ENCODE measurements at places on chromosomes 5 and 9.

DNA sequence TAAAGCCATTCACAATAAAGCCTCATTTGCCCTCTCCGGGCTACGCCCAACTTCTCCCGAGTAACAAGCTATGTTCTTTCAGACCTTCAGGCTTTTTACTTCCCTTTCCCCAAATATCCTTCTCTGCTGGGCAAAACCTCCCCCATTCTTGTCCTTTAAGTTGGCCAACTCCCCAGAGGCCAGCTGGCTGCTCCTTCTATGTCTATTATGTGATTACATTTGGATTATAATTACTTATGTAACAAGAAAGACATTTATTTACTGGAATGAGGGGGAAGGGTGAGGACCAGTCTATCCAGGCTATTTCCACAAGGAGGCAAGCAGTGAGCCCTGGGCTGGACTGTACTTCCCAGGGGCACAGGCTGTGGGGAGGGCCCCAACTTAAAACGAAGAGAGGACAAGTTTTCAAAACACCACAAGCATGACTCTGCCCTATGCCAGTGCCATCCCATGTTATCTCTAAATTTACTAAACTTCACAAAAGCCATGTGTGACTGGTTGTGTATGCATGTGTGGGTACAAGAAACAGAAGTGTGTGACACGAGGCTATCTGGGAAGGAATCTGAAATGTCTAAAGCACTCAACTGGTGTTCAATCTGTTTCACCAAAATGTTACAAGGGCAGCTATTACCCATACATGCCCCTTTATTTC is 84.5 kb downstream of the GNAQ start:
- H3K27me3 ChIP-seq, result no peaks in the 10 kb centered on the region
- no peaks in the 10 kb centered on the region for H3K36me3 ChIP-seq
- H3K4me1 ChIP-seq, result peaks cover 57% of the 10 kb centered on the region
- peak overlapping the region; percentile 75 for H3K27ac ChIP-seq

- H3K4me1 ChIP-seq, result no peaks in the 10 kb centered on the region
- no peak overlapping the region for H3K27ac ChIP-seq
- DNase-seq, result no peak
- H3K27me3 ChIP-seq, result no peaks in the 10 kb centered on the region
- H3K36me3 ChIP-seq, result no peaks in the 10 kb centered on the region
Observed at GRCh38 chr9:16543686-16544085, 326.8 kb downstream of the BNC2 start.

GRCh38 chr9:38185647-38186403 is 116.8 kb upstream of the SHB start:
- no peak overlapping the region for H3K4me3 ChIP-seq
- no peak overlapping the region for H3K27ac ChIP-seq
- H3K4me1 ChIP-seq, result no peaks in the 10 kb centered on the region
- DNase-seq, result no peak
- no peaks in the 10 kb centered on the region for H3K27me3 ChIP-seq

- DNase-seq, result no peak
- no peaks in the 10 kb centered on the region for H3K27me3 ChIP-seq
- no peak overlapping the region for H3K27ac ChIP-seq
- no peak overlapping the region for H3K4me3 ChIP-seq
Observed at GRCh38 chr9:117916291-117916690, 212.1 kb downstream of the TLR4 start.

DNA sequence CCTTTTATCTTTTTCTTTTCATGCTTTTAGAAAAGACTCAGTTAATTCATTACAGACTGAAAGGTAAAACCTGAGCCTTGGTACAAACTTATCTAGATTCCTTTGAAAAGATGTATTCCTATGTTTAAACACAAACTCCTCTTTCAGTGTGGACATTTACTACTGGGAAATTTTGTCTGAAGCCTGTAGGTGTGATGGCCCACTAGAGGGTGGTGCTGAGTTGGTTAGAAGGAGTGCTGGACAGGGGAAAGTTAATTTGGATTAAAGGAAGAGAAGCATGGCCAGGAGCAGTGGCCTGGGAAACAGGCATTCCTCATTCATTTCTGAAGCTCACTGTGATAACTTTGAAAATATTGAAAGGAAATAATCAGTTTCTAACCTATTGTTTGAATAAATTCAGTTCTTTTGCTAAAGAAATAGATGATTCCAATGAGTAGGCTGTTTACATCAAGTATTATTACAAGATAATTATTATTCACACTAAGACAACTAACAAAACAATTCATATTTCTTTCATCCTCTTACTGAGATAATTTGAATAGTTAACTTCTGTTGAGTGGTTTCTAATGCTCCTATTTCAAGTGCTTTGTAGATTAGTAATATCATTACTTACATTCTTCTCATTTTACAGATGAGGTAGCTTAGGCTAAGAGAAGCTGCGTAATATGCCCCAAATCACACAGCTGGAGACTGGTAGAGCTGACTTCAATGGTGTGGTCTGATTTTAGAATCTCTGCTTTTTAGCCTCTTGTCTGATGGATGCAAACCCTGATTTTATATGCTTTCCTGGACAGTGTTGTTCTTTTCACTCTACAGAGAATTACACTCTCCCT is 150.9 kb downstream of the ADGRV1 start:
- no peak overlapping the region for H3K4me3 ChIP-seq
- H3K27me3 ChIP-seq, result no peaks in the 10 kb centered on the region
- no peaks in the 10 kb centered on the region for H3K36me3 ChIP-seq
- DNase-seq, result no peak

GRCh38 chr5:154249826-154250225 is 59.3 kb downstream of the GALNT10 start:
- H3K27ac ChIP-seq, result no peak overlapping the region
- no peaks in the 10 kb centered on the region for H3K27me3 ChIP-seq
- peaks cover 7% of the 10 kb centered on the region for H3K4me1 ChIP-seq
- no peak overlapping the region for H3K4me3 ChIP-seq
- no peaks in the 10 kb centered on the region for H3K36me3 ChIP-seq

GRCh38 chr9:76581731-76582130 is 122.7 kb downstream of the GCNT1 start:
- H3K4me1 ChIP-seq, result no peaks in the 10 kb centered on the region
- H3K4me3 ChIP-seq, result no peak overlapping the region
- H3K27me3 ChIP-seq, result no peaks in the 10 kb centered on the region

DNA sequence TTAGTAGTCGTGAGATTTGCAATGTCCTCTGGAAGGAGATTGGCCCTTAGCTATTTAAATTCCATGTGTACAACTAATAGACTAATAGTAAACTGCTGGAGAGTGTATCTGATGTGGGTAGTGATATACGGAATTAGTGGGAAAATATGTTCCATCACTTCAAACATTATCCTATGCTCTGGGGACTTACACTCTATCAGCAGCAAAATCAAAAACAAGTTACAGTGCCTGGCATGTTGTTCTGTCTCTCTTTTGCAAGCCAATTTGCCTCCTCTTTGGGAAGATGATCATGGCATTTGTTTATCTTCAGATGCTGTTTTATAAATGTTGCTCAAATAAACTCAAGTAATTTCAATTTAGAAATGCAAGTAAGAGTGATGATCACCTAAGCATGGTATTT is 311.9 kb upstream of the ACO1 start:
- no peak overlapping the region for H3K27ac ChIP-seq
- DNase-seq, result no peak
- no peaks in the 10 kb centered on the region for H3K27me3 ChIP-seq
- no peak overlapping the region for H3K4me3 ChIP-seq
- no peaks in the 10 kb centered on the region for H3K36me3 ChIP-seq

DNA sequence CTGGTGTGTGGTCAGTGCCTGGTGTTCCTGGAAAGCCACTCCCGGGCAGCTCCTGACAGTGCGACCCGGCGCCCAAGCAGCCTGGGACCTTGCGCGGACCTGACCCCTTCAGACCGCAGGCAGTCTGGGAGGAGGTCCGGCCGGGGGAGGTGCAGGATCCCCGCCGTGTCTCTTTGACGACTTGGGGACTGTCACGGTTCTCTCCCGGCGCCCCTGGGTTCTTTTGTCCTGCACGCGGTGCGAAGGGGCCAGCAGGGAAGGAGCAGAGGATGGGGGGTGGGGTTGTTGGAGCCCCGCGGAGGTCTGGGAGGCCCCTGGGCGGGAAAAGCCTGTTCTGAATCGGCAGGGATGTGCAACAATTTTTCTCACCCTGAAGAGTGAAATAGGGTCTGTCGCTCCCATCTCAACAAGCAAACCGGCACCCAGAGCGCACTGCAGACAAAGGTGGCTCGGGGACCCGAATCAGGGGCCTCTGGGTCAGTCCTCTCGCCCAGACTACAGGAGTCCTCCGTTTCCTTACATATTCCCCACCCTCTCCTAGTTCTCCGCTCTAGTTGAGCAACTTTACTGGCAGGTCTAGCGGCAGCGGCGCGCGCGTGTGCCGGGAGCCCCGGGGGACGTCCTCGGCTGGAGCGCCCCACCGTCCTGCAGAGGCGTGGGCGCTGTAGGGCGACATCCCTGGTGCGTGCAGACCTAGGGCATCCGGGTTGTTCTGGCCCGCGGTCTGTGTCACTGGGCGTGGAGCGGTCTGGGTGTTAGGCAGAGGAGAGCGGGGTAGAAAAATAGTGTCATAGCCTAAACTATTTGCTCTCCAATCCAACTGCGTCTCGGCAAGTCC is 1.2 kb downstream of the VCAN start:
- H3K36me3 ChIP-seq, result no peaks in the 10 kb centered on the region
- H3K27ac ChIP-seq, result peak overlapping the region; percentile 29
- H3K4me1 ChIP-seq, result peaks cover 20% of the 10 kb centered on the region
- H3K4me3 ChIP-seq, result peak overlapping the region; percentile 69
- no peak for DNase-seq

DNA sequence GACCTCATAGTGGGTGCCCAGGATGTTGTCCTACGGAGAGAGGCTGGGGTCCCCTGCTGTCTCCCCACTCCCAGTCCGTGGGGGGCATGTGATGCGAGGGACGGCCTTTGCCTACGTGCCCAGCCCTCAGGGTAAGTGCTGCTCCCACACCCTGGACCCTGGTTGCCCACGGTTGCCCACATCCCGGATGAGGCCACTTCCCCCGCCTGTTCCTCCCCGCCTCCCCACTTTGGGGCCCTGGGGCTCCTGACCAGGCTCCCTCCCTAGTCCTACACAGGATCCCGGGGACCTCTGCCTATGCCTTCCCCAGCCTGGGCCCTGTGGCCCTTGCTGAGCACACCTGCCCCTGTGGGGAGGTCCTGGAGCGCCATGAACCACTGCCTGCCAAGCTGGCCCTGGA is 1.5 kb downstream of the SLC34A1 start:
- H3K27ac ChIP-seq, result no peak overlapping the region
- H3K4me3 ChIP-seq, result no peak overlapping the region
- DNase-seq, result no peak
- H3K36me3 ChIP-seq, result no peaks in the 10 kb centered on the region
- H3K4me1 ChIP-seq, result peaks cover 28% of the 10 kb centered on the region

GRCh38 chr5:138536665-138537315 is 6.2 kb downstream of the ETF1 start:
- H3K4me1 ChIP-seq, result peaks cover 30% of the 10 kb centered on the region
- DNase-seq, result no peak
- H3K4me3 ChIP-seq, result no peak overlapping the region
- no peaks in the 10 kb centered on the region for H3K27me3 ChIP-seq

DNA sequence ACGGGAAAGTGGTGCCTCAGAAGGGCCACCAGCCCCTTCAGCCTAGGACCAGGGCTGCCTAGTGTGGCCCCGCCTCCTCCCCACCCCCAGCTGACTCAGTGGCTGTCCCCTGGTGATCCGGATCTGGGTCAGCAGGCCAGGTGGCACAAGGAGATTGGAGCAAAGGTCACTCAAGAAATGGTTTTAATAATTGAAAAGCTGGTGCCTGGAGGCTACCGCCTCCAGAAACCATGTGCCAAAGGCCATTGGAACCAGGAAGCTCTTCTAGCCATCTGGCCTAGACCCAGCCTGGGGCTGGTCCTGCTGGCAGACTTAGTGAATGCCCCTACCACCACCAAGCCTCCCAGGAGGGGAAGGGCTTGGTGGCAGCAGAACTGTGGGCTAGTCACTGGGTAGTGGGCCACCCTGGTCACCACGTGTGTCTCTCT is 1.5 kb downstream of the ST6GALNAC4 start:
- H3K36me3 ChIP-seq, result peaks cover 7% of the 10 kb centered on the region
- H3K27me3 ChIP-seq, result no peaks in the 10 kb centered on the region
- peak overlapping the region; percentile 87 for H3K27ac ChIP-seq

DNA sequence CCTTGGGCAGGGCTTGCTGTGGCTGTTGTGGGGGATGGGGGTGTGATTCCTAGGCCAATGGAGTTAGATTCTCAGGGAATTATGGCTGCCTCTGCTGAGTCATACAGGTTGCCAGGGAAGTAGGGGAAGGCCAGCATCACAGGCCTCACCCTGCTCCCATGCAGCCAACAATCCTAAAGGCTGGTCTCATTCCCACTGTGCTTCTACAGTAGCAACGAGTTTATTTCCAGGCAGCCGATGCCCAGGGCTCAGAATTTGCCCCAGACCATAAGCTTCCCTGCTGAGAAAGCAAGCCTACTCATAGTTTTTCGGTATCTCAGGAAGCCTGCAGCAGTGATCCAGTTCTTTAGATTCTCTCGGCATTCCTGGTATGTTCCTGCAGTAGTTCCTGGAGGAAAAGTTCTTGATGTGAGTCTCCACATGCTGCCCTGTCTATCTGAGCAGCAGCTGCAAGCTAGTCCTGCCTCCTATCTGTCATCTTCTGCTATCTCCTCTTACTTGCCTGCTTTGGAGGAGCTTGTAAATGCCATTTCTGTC is 59.3 kb upstream of the SELENOP start:
- H3K27me3 ChIP-seq, result no peaks in the 10 kb centered on the region
- H3K27ac ChIP-seq, result no peak overlapping the region
- DNase-seq, result no peak
- no peak overlapping the region for H3K4me3 ChIP-seq
- H3K36me3 ChIP-seq, result no peaks in the 10 kb centered on the region

GRCh38 chr5:178182158-178182876 is 4.9 kb downstream of the GMCL2 start:
- H3K4me3 ChIP-seq, result no peak overlapping the region
- no peaks in the 10 kb centered on the region for H3K36me3 ChIP-seq
- H3K27me3 ChIP-seq, result no peaks in the 10 kb centered on the region
- DNase-seq, result no peak
- no peak overlapping the region for H3K27ac ChIP-seq

- H3K27ac ChIP-seq, result no peak overlapping the region
- H3K27me3 ChIP-seq, result no peaks in the 10 kb centered on the region
Observed at GRCh38 chr5:43110606-43111170, 10.0 kb upstream of the ZNF131 start.

DNA sequence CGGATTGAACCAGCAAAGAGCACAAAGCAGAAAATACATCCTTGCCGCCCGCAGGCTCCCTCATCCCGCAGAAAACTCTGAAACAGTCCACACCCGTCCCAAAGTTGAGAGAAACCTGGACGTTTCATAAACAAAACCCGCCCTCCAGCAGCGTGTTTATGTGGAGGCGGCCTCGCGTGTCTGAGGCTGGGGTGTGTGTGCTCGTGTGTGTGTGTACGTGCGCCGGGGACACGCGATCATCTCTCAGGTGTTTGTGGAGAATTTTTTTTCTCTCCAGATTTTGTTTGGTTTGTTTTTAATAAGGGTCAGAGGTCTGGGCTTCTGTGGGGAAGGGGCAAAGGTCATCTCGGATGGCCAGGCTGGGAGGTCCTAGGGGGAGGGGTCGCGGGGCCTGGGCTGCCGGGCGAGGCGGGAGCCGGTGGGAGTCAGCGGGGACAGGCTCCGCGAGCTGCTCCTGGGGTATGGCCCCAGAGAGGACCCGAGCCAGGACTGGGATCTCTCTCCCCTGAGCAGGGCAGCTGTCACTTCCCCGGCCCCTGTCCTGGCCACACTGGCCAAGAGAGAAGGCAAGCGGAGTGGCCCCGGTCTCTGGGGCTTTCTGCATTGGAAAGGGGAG is 206.4 kb downstream of the C9orf50 start:
- no peak for DNase-seq
- H3K27me3 ChIP-seq, result no peaks in the 10 kb centered on the region

Measured in esophagus squamous epithelium (tissue), 5 donors.